ENCODE measurements at places on chromosomes 4 and X.
A peak's percentile ranks its signal among the peaks of the same experiment; 100 is the strongest.

- DNase-seq, result no peak
Observed at GRCh38 chr4:182018691-182019090, 224.5 kb upstream of the TENM3 start.

GRCh38 chr4:15427161-15427560 lies 672 bp upstream of the C1QTNF7 start:
- no peak for DNase-seq

DNA sequence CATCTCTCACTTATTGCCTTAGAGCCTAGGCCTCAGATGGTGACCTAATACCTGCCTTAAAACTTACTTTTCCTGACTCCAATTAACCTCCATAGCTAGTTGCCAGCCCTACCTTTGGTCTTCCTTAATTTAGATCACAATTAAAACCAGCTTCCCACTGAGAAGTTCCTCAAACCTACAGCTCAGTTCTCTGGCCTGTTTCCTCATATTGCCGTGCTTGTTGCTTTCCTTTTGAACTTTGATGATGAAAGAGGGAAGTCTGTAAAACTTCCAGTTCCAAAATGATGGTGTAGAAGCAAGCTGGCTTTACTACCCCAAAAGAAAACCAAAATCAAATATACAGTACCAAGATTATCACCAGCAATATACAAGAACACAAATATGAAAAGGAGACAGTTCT lies 28.9 kb upstream of the CAMK2D start:
- DNase-seq, result no peak

DNA sequence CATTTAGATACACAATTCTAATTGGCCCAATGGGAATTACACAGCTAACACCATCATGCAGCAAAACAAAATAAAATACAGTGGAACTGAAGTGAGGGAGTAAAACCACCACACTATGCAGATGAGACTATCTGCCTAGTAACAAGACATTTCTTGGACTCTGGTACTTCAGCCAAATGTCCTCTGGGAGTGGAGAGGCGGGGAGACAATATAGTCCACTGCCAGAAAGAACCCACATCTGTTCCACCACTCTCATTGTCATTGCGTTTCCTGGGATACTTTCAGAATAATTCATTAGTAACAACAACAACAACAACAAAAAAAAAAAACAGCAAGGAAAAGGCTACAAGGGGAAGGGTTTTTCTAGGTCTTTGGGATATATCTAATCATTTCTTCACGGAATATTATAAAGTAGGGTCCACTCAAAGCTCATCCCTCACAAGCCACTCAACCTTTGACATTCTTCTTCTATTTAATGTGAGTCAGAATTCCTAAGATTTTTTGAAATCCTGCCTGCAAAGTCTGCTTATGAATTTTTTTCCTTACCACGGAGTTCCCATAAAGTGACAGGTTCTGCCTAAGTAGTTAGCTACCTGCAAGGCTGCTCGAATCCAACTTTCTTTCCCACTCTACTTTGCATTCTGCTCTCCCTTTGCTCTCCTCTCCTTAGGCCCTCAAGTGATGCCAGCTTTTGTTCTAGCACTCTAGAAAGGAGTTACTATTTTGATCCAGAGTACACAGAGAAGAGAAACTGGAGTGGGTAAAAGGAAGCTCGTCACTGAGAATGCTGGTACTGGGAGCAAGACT lies 254.6 kb downstream of the CHIC1 start:
- no peak for DNase-seq

- no peak for DNase-seq
Observed at GRCh38 chrX:24168807-24169206, 19.3 kb downstream of the ZFX start.

DNA sequence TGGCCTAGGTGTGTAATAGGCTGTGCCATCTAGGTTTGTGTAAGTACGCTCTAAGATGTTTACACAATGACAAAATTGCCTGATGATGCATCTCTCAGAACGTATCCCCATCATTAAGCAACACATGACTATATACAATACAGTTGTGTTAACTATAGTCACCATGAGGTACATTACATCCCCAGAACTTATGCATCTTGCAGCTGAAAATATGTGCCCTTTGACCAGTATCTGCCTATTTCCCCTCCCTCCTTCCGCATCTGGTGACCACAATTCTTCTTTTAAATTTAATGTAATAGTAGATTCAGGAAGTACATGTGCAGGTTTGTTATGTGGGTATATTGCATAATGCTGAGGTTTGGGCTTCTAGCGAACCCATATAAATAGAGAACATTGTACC lies 239.8 kb upstream of the IL1RAPL1 start:
- DNase-seq, result no peak

- peak; percentile 71 for DNase-seq
Observed at GRCh38 chr4:104418286-104418685, 76.4 kb downstream of the CXXC4 start.

- DNase-seq, result no peak
Observed at GRCh38 chrX:49978176-49978575, 55.8 kb downstream of the CLCN5 start.

DNA sequence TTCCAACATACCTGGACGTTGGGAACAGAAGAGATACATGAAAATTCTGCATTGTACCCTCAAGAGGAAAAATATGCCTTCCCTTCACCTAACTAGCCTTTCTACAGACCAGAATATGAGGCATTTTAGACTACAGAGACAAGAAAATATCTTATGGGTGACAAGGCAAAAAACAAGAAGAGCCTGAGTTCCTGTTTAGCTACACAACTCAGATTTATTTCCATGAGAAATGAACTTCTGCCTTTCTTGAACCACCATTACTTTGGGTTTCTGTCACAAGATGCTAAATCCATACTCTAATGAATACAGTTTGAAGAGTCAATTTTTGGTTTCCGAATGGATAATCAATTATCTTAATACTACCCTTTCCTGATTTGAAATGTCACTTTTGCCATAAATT lies 18.7 kb downstream of the RCHY1 start:
- no peak for DNase-seq

- DNase-seq, result no peak
Observed at GRCh38 chr4:73245955-73246354, 12.6 kb downstream of the ANKRD17 start.

GRCh38 chrX:123193101-123193500 lies 9.0 kb downstream of the GRIA3 start:
- no peak for DNase-seq

DNA sequence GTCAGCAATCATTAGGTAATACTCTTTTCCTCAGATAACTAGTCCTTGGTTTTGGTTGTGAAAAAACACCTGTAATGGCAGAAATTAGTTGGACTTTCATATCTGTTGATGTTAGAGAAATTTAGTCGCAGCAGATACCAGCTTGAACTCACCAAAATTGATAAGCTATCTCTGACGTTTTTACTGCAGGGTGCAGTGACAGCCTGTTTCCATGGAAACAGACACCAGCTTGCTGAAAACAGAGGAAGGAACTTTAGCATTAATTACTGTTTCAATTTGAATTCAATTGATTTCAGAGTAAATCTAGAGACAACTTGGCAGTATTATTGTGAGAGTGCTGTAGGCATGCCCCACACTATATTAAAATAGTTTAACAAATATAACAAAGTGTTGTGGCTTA lies 246.5 kb downstream of the PPP1R2C start:
- no peak for DNase-seq

- DNase-seq, result no peak
Observed at GRCh38 chr4:98967786-98968329, 27.7 kb upstream of the METAP1 start.

DNA sequence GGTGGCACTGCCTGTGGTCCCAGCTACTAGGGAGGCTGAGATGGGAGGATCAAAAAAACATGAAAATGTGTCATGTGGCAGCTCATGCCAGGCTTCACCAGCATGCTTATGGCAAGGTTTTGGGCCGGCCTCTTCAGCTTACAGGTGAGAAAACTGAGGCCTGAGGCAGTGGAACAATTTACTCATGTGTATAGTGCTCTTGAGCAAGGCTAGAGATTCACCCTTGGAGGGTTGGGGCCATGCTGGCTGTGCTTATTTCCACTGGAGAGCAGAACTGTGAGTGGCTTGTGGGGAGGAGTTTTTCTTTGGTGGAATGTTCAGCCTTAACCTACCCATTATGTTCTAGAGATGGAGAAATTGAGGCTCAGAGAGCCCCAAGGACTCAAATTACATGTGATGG lies 31.8 kb downstream of the NSD2 start:
- DNase-seq, result no peak

- DNase-seq, result no peak
Observed at GRCh38 chrX:31201503-31201902, 129.7 kb upstream of the FTHL17 start.

DNA sequence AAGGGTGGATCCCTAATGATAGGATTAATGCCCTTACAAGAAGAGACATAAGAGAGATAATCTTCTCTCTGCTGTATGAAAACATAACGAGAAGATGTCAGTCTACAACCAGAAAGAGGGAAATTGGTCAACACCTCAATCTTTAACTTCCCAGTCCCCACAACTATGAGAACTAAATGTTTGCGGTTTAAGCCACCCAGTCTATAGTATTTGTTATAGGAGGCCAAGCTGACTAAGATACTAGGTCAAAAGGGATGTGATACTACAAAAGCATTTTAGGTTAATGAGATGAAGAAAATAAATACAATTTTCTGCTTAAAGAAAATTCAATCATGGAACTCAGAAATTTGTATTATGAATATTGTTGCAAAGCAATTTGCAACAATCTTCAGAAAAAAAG lies 55.4 kb upstream of the LHFPL1 start:
- no peak for DNase-seq

DNA sequence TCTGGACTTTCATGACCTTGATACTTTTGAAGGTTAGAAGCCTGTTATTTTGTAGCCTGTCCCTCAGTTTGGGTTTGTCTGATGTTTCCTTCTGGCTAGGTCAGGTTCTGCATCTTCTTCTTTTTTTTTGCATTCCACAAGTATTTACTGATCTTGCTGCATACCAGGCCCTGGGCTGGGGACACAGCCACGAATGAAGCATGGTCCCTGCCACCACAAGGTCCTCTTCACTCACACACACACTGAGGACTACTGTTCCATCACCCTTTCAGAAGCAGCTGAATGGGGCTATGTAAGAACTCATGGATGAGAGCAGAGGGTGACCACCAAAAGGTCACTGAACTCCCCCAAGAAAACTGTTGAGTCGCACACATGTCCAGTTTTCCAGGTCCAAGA lies 39.2 kb downstream of the USP11 start:
- no peak for DNase-seq

- no peak for DNase-seq
Observed at GRCh38 chr4:140189805-140190204, 35.8 kb upstream of the MAML3 start.

DNA sequence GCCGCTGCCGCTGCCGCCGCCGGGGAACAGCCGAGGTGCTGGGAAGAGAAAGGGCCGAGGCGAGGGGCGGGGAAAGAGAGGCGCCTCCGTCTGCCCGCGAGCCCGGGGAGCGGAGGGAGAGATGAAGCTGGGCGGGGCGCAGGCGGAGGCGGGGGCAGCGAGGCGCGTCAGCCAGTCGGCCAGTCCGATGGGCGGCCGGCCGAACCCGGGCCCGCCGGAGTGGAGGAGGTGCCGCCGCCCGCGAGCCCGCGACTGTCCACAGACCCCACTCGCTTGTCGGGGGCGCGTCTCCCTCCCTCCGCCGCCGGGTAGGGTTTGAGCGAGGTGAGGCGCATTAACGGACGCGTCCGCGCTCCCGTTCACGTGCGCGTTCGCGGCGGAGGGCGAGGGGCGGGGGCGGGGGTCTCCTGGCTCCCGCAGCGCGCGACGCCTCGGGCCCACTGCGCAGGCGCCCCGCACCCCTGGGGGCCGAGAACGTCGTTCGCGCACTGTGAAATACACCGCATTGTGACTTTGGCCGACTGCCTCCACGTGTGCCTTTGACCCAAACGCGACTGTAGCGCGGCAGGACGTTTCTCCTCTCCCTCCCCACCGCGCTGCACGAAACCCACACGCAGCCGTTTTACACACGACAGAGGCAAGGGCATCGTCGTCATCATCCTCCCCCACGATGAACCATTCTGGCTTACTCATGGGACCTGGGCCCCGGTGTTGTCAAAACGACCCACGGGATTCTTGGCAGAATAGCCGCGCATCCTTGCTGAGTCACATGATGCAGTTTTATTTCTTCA lies at the start of gene NUDT11:
NUDT11 (minus strand) TSS at position 92 of the 791 bp plus-strand sequence. CDS start 148 bp downstream, outside the sequence.
- no peak for DNase-seq

GRCh38 chrX:49172280-49172780 lies 632 bp downstream of the PLP2 start:
- DNase-seq, result no peak

DNA sequence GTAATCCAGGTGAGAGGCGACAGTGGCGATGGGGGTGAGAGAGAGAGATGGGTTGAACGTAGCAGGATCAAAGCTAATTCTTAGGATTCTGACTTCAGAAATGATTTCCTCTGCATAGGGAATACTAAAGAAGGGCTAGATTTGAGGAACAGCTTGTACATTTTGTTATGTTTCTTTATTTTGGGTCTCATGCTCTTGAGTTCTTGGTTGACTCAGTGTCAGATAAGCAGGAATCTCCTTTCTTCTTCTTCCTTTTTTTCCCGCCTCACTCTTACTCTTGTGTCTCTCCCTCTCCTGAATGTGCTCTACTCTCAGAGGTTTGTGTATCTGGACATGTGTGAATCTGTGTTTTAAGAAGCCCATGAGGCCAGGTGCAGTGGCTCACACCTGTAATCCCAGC lies 36.4 kb downstream of the FAM193A start:
- no peak for DNase-seq

DNA sequence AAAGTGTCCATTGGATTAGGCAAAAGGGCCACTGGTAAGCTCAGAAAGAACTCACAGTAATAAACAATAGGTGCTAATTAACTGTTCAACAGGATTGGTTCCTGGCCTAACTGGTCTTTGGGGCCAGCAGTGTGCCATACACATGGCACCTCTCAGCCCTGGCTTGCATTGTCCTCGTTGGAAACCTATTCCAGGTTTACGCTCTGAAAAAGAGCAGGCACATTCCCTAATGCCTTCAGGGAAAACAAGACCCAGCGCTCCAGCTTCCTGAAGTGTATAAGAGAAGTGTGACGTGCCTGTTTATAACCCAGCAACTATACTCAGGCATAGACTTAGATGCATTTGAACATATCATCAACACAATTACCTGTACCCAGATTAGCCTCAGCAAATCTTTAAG lies 51.9 kb upstream of the RBM47 start:
- no peak for DNase-seq

- no peak for DNase-seq
Observed at GRCh38 chr4:19684084-19684483, 567.6 kb upstream of the SLIT2 start.

- no peak for DNase-seq
Observed at GRCh38 chr4:179607003-179607402, 2164.8 kb upstream of the AGA start.

- no peak for DNase-seq
Observed at GRCh38 chrX:81208916-81209315, 7.0 kb downstream of the SH3BGRL start.

Measured in renal cortical epithelial cell (primary cell).